GM12878 (cell line): ENCODE measurements at places on chromosomes 2 and 18. TPM values are rescaled to one million over a fixed set of nuclear protein-coding genes. Genes with fewer than 3 reads are reported as not detected.

The RBM44 gene
- polyA plus RNA-seq: 0.20 TPM in 1 of 2 replicates, not detected in the other

The NPAS2 gene
- polyA plus RNA-seq: not detected in 2 replicates

The FER1L5 gene
- not detected in 2 replicates for polyA plus RNA-seq

The KCNS3 gene
- not detected in 2 replicates for polyA plus RNA-seq

The SMIM21 gene
- polyA plus RNA-seq: not detected in 2 replicates

The TRIM43 gene
- polyA plus RNA-seq: not detected in 2 replicates

The HS6ST1 gene
- 2.2 and 2.7 TPM in 2 replicates for polyA plus RNA-seq

The DCC gene
- not detected in 2 replicates for polyA plus RNA-seq

The SRD5A2 gene
- not detected in 2 replicates for polyA plus RNA-seq

The TXNDC2 gene
- polyA plus RNA-seq: not detected in 2 replicates
